ENCODE measurements at places on chromosomes 4 and X.

DNA sequence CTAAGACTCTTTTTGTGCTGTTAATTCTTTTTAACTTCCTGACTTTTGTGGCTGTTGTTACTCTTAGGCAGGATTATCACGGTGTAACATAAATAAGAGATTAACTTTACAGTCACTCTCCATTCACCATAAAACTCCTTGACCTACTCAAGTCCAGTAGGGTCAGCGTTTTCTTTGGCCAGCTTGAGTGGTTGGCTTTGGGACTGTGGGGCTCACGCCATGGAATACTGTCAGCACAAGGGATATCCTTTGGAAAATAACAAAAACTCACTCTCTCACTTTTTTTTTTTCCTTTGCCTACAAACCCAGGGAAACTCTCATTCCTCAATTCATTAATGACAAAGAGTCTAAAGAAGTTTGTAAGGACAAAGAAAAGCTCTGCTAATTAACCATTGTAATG lies 89.4 kb upstream of the TLL1 start:
- no peak for DNase-seq

DNA sequence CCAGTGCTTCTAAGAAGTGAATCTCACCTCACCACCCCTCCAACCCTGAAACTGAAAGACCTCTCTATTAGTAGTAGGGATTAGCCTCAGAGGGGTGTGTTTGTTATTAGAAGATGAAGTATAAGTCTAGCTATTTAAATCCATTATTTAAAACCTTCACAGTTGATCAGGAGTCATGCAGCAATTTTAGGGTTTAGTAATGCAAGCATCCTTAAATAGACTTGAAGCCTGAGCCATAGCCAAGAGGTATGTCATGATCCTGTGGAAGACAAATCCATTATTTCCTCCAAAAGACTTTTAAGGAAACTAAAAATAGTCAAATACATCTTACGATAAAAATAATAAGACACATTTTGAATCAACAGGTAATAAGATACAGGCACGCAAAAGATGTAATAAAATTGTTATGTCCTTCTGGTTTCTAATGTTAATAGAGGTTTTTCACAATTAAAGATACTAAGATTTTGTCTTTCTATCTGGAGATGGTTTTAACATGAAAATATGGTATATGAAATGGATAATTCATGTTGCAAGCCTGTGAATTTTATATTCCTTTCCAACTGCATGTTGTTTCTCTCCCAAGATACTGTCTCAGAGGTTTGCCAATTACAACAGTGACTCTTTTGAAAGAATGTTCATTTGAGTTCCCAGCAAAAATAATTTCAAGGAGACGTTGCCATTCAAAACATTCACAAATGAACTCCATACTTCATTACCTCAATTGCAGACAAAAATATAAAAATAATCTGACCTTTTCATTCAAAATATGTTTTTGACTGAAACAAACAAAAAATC lies 68.0 kb downstream of the LUZP4 start:
- no peak for DNase-seq

DNA sequence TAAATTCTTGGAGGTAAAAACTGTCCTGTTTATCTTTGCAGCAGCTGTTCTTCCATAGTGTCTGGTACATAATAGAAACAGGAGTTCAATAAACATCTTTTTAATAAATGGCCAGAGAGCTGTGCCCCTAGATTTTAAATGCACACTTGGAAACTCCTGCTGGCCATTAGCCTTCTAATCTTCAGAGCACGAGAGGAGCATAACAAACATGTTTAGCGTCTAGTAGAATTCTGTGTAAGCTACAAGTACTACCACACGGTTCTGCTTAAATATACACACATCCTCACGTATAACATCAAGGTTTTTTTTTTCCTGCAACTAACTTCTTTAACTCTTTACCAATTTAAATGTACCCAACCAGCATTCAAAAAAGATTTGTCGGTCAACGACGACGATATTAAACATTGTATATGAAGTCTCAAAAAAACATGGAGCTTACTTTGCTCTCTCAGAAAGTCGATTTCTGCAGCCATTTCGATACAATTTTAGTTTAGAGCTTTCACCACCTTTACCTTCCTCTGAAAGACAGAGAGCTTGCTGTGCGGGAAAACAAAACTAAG lies 628 bp downstream of the SCLT1 start:
- no peak for DNase-seq

DNA sequence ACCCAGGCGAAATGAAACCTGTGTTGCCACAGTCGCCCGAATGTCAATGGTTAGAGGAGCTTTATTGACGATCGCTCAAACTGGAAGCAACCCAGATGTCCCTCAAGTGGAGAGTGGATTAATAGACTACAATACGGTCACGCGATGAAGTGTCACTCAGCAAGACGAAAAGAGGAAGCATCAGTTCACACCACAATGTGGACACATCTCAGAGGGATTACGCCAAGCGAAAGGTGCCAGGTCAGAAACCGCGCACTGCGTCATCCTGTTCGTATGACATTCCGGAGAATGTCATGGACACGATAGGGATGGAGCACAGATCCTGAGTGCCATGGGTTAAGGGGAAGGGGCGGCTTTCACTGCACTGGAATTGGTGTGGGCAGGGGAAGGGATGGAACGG lies 111.7 kb downstream of the HMX1 start:
- DNase-seq: no peak

DNA sequence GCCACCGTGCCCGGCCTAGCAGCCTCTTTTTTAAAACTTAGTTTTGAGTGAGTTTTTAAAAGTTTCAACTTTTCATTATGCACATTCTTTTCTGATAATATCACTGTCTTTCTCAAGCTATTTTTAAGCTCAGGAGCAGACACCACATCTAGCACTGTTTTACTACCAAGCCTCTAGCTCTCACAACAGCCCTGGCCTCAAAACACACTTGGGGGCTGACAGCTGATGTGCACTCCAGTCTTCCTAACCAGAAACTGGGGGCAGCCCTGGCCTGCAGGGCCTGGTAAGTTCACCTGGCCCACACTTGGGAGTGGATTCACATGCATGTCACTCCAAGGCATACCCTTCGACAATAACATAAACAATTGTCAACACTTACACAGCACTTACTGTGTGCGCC lies 34.0 kb downstream of the CENPU start:
- DNase-seq: no peak

GRCh38 chr4:174561560-174561959 lies 39.3 kb upstream of the HPGD start:
- no peak for DNase-seq

- DNase-seq: no peak
Measured at GRCh38 chr4:41257257-41257901, 651 bp downstream of the UCHL1 start.

GRCh38 chrX:130999360-130999759 lies 58.8 kb upstream of the ARHGAP36 start:
- DNase-seq: no peak

- no peak for DNase-seq
Measured at GRCh38 chrX:134570899-134571298, 87.4 kb downstream of the PLAC1 start.

DNA sequence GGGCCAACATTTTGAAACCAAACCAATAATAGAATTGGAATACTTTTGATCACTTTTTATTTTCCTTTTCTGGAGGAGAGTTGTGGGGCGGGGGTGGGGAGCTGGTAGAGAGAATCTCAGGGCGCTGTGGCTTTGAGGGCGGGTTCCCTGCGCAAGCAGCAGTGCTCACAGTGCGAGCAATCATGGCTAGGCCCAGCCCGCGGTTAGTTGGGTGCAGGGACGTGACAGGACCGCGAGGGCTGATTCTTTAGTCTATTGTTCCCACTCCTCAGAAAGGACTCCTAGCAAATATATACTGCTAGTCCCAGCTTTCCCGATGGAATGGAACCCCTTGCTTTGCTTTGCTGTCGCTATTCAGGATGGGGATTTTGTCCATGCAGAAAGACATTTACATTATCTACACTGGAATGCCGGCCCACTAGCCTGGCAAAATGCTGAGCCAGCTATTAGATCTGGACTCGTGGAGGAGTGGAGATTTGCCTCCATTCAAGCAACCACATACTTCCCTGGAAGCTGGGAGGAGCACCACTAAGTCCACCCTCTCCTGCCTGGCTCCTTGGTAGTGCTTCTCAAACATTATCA lies 23.9 kb upstream of the APLN start:
- DNase-seq: no peak

GRCh38 chrX:79366873-79367749 lies at the start of gene ITM2A:
Gene ITM2A (minus strand): TSS chrX:79367334. CDS start chrX:79367215, 119 bp downstream.
- DNase-seq: no peak

DNA sequence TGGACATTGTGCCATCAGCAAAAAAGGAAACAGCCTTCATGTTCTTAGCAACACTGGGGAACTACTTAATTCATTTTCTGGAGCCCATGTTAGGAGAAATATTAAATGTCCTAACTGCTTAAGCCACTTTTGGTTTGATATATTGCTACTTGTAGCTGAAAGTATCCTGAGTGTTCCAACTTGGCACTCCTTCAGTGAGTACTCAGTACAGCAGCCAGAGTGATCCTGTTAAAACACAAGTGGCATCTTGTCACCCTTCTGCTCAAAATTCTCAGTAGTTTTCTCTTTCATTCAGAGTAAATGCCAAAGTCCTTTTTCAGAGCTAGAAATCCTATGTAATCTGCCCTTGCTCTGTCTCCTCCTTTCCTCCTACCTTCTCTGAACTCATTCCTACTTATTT lies 522.0 kb downstream of the GRID2 start:
- no peak for DNase-seq

GRCh38 chrX:110315551-110315950 lies 2.3 kb downstream of the AMMECR1 start:
- DNase-seq: no peak

GRCh38 chrX:149491812-149492211 lies 13.3 kb downstream of the IDS start:
- no peak for DNase-seq

- DNase-seq: no peak
Measured at GRCh38 chr4:123921339-123921738, 524.7 kb downstream of the SPRY1 start.

DNA sequence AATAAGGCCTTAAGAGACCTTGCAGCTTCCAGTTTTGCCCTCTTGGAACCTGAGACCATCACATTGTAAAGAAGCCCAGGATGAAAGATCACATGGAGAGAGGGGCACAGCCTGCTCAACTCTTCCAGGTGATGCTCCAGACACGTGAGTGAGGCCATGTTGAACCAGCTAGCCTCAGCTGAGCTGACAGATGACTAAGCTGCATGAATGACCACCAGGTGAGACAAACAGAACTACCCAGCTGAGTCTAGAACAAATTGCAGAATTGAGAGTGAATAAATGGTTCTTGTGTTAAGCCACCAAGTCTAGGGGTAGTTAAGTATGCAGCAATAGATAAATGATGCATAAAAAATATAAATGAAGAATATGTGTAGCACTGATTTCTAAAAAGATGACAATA lies 16.8 kb upstream of the GPR82 start:
- no peak for DNase-seq

DNA sequence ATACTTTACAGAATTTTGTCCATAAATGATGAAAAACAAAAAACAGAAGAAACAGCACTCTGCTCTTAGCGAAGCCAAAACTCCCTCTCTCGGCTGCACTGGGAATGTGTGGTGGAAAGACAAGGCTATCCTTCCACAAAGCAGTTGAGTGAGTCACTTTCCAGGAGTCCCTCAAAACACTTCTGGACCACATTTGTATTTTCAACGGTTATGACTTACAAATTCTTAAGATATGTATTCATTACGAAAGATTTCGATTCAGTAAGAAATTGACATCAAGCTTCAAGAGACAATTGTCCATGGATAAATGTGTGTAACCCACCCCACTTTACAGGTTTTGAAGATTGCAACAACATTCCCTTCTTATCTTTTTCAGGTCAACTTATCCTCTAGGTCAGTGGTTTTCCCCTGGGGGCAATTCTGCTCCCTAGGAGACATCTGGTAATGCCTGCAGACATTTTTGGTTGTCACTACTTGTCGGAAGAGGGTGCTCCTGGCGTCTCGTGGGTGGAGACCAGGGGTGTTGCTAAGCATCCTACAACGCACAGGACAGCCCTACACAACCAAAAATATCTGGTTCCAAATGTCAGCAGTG lies 66.7 kb upstream of the MTNR1A start:
- DNase-seq: no peak

DNA sequence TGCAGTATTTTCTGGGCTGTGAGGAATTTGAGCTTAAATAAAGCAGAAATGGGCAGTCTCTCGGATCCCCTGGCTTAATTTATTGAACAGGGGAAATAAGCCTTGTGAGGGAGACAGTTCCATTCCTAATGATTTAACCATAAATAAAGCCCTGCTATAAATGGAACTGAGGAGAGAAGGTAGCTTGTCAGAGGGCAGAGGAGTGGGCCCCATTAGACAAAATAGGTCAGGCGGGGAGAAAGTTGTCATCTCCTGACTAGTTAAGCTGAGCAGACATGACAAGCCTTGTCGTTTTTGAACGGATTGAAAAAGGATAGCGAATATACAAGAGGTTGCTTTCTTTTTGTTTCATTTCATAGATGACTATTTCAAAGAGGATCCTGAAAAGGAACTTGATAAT lies 39.3 kb downstream of the SMPX start:
- no peak for DNase-seq

GRCh38 chr4:123649250-123649644 lies 252.7 kb downstream of the SPRY1 start:
- no peak for DNase-seq

- peak; percentile 78 for DNase-seq
Measured at GRCh38 chr4:145709843-145710242, 29.9 kb downstream of the C4orf51 start.

DNA sequence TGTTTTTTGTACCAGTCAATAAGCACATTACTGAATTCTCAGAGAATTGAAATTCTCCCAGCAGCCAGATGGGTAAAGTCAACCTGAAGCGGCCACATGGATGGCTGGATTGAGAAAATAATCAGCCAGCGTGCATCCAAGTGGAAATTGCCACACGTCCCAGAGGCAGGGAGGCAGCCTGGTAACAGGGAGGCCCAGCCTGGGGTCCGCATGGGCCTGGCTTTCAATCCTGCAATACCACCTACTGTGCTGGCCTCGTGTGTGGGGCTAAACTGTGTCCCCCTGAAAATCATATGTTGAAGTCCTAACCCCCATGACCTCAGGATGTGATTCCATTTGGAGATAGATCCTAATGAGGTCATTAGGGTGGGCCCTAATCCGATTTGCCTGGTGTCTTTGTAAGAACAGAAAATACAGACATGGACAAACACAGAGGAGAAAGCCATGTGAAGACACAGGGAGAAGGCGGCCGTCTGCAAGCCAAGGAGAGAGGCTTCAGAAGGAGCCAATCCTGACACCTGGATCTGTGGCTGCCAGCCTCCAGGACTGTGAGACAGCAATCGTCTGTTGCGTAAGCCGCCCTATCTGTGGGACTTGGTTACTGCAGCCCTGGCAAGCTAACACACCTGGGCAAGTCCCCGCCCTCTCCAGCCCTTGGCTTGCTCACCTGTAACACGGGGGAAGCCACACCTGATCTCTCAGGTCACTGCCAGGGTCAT lies 90.3 kb downstream of the JAKMIP1 start:
- no peak for DNase-seq

DNA sequence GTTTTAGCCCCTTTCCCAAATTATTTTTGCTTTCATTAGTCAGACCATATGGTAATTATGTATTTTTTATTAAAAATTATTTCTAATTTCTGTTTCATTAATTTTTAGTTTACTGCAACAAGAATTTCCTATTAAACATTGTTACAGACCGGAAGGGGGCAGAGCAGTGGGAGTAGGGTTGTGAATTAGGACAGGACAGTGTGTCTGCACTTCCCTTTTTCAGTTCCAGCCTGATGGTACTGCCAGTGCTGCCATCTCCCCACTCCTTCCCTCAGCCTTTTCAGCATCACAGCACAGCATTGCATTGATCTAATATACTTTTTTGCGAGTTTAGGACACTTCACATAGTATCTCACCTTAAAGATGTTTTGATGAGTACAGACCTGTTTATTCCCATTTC lies 76.5 kb downstream of the STIM2 start:
- no peak for DNase-seq

Measured in kidney epithelial cell (primary cell).